ENCODE measurements at places on chromosomes 1 and 21.

GRCh38 chr1:40703316-40703715 is 11.8 kb downstream of the NFYC start:
- DNase-seq = no peak

DNA sequence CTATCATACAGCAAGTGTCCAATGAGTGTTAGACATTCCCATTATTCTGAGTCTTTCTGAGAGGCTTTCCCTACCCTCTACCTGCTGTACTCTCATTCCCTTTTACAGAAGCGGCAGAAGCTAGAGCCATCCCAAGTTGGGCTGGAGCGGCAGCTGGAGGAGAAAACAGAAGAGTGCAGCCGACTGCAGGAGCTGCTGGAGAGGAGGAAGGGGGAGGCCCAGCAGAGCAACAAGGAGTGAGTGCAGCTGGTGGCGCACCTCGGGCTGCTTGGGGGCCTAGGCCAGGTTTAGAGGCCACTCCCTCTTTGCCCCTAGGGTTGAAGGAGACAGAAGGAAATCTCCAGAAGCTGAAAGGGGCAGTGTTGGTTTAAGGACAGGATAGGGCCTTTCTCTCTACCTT is 12.1 kb downstream of the CGN start:
- no peak for DNase-seq

DNA sequence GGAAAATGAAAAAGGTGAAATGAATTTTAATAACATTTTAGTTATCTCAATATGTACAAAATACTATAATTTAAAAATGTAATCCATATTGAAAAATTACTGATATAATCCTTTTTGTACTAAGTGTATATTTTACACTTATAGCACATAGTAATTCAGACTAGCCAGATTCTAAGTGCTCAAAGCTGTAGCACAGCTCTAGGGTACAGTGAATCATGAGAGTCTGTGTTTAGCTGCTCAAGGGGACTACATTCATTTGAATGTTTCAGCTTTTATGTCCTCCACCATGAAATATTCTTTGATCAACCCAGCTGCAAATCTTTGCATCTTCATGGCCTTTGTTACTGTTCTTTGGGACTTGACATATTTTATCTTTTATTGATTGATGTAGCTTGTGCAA is 15.7 kb downstream of the CD53 start:
- no peak for DNase-seq

GRCh38 chr1:21511579-21512522 is 2.6 kb downstream of the ALPL start:
- DNase-seq = no peak

DNA sequence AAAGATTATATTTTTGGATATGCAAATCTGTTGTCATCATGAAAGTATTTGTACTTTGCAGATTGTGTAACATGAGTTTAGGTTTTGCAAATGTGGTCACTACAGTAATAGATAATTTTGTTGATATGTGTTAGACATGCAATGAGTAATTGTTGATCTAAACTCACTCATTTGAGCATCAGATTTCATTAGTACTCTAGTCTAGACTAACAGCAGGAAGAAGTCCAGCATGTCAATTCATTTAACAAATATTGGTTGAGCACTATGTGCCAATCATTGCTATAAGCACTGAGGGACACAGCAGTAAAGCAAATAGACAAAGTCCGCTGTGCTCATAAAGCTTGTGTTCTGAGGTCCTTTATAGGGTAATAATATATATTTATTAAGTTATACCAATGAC is 350.0 kb downstream of the USP25 start:
- DNase-seq = no peak

DNA sequence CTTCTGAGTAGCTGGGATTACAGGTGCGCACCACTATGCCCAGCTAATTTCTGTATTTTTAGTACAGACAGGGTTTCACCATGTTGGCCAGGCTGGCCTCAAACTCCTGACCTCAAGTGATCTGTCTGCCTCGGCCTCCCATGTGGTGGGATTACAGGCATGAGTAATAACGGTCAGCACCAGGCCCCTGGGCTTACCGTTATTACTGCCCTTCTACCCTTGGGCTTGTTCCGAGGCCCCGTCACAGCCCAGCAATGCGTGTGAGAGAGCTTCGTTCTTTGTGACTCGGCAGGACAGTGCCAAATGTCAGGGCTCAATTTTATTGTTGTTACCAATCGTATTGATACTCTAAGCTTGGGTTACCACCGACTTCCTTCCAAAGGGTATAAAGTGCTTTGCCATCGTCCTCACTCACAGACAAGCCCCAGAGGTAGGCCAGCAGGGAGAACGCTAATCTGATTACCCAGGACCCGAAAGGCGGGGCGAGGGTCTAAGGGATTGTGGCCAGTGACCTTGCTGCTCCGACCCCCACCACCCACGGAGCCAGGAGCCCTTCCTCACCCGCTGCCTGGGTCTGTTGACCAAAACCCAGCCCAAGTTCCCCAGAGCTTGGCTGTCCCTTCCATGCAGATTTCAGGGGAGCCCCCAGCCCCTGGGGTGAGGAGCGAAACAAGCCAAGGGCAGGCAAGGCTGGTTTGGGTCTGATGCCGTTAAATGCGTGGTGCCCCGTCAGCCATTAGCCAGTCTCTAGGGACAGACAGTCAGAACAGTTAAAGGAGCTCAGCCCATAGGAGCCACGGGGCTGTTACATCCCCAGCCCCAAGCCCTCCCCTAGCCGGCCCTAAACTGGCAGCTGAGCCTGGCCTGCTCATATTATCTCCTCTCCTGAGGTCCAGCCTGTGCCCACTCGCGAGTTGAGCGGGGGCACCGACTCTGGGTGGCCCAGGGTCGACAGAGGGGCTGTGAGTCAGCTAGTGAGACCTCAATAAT is 54.9 kb upstream of the CASZ1 start:
- no peak for DNase-seq

DNA sequence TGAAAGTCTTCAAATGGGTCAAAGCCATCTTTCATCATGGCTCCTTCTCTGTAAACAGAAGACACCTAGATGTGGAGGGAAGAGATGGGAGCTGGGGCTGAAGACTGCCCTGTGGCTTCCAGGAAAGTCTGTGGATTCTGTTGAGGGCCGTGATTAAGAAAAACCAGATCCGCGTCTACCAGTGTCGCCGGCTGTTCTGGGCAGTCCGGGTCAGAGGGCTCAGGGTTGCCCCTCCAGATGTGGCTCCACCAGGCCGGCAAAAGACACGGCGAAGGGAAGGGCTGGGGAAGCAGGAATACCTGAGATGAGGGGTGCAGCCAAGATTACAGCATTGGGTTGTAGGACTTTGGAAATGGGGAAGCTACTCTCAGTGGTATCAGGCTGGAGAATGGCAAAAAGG is 162.6 kb downstream of the RHOU start:
- no peak for DNase-seq

DNA sequence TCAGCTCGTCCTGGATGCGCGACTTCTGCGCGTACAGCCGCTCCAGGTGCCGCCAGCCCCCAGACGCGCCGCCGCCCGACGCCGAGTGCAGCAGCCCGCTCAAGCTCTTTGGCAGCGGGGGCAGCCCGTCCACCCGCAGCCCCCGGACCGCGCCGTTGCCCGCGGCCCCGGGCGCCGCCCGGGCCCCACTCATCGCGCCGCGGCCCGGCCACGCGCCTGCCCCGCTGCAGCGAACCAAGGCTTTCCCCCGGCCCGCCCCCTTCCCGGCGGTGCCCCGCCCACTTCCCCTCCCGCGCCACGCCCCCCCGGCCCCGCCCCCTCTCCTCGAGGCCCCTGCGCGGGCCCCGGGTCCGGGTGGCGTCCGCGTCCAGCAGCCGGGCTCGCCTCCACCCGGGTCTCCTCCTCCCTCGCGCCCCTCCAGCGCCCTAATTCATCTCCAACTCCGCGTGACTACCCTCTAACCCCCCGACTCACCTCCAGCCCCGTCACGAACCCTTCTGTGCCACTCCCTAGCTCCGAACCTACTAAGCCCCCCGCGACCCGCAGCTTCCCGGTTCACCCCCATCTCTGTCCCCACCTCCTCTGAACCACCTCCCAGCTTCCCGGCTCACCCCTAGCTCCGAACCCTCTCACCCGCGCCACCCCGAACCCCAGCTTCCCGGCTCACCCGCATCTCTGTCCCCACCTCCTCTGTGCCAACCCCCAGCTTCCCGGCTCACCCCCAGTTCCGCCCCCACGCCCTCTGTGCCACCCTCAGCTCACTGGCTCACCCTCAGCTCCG is at the start of gene FAM89A:
Gene FAM89A (minus strand): TSS at position 236 of the 781 bp plus-strand sequence. CDS start 43 bp downstream, at position 193.
- DNase-seq = peak; percentile 76

Data from CD4-positive, alpha-beta T cell treated with Interleukin-21 for 1 hour (primary cell).